ENCODE measurements at places on chromosomes 7 and 10. TPM values are rescaled to one million over a fixed set of nuclear protein-coding genes. Genes with fewer than 3 reads are reported as not detected.

GRCh38 chr10:113127261-113127900, 177.3 kb downstream of the TCF7L2 start:
- no peak for DNase-seq

NEUROD6 gene
- polyA plus RNA-seq = 0.09 TPM

TRA2A gene
- 125 TPM for polyA plus RNA-seq

DNA sequence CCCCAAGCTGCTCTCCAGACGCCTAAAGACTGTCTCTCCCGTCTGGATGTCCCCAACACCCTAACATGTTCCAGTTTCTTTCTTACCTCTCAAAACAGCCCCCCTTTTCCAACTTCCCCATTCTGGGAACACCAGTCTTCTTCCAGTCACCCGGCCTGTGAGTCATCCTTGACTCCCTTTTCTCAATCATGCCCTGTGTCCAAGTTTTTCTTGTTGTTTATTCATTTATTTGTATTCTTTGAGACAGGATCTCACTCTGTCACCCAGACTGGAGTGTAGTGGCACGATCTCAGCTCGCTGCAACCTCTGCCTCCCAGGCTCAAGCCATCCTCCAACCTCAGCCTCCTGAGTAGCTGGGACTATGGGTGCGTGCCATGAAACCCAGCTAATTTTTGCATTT, 15.6 kb downstream of the SNX10 start:
- DNase-seq = no peak

- no peak for DNase-seq
Measured at GRCh38 chr10:27503498-27504006, 552 bp upstream of the RAB18 start.

FAM25A gene
- not detected for polyA plus RNA-seq

DNA sequence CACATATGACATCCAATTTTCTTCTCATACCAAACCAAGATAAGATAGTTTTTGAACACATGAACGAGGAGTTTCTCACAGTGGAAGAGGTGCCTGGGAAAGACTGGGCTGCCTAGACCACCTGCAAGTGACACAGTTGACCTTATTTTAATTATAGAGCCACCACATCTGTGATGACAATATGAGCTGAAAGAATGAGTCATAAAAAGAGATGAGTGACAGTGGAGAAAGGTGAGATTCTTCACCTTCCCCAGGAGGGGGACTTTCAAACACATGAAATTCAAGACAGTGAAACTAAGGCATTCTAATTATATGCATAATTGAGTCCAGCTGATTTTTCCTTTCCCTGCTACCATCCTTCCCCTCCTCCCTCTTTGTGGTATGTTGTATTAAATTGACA, 475.5 kb downstream of the NXPH1 start:
- no peak for DNase-seq

GRCh38 chr7:3682028-3682710, 381.1 kb downstream of the SDK1 start:
- no peak for DNase-seq

SFMBT2 gene
- 6.3 TPM for polyA plus RNA-seq

SCIN gene
- polyA plus RNA-seq = 0.34 TPM

- no peak for DNase-seq
Measured at GRCh38 chr10:102795453-102796406, 41.5 kb downstream of the CYP17A1 start.

GRCh38 chr10:102630663-102631062, 13.6 kb upstream of the TRIM8 start:
- no peak for DNase-seq

- no peak for DNase-seq
Measured at GRCh38 chr10:74310652-74311257, 159.7 kb downstream of the ADK start.

- peak; percentile 36 for DNase-seq
Measured at GRCh38 chr10:97572214-97572989, at the start of gene ANKRD2. Gene ANKRD2, plus strand, starts transcription at chr10:97572779. Its CDS starts 10 bp downstream, at chr10:97572789.

STK31 gene
- polyA plus RNA-seq = 1.1 TPM

GRCh38 chr7:100044718-100045117, 4.9 kb upstream of the ZSCAN21 start:
- no peak for DNase-seq

- no peak for DNase-seq
Measured at GRCh38 chr7:115910541-115911164, 119.9 kb downstream of the TFEC start.

SFRP5 gene
- polyA plus RNA-seq = 1.1 TPM

RABGEF1 gene
- polyA plus RNA-seq = 18.0 TPM

NPSR1 gene
- polyA plus RNA-seq = 0.38 TPM

DNA sequence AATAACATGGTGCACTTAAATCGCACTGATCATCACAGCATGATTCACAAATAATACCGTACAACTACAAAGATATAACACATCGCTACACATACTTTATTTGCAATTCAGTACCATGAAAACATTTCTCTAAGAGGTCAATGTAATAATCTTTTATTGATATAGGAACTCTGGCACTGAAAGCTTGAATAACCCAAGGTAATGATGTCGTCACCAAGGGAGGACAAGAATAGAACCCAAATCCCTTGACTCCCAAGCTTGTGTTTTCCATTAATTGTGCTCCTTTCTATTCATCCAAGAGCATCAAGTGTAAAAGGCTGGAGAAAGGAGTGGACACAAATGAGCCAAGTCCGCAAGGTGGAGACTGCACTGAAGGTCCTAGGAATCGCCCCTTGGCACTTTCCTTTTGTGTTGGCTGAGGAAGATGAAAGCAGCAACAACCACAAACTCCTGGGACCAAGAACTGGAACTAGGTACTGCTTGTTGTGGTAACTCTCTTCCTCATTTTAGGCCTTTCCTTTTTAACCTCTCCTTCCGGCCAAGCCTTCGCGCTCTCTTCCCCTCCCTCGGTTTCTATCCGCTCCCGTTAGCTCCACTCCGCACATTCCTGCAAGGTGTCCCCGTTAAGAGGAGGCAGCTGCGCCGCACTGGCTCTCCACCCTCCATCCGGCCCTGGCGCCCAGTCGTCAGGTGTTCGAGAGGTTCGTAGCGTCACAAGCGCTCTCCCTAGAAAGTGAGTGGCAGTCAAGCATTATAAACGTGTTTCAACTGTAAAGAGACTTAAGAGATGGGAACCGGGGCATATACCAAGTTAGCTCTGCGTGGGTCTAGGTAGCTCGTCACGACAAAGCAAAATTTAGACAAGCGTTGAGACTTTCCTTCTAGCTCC, 1.0 kb upstream of the CBLL1 start:
- no peak for DNase-seq

- no peak for DNase-seq
Measured at GRCh38 chr10:92572362-92573090, 1.4 kb downstream of the IDE start.

CTAGE4 gene
- polyA plus RNA-seq = not detected

DNA sequence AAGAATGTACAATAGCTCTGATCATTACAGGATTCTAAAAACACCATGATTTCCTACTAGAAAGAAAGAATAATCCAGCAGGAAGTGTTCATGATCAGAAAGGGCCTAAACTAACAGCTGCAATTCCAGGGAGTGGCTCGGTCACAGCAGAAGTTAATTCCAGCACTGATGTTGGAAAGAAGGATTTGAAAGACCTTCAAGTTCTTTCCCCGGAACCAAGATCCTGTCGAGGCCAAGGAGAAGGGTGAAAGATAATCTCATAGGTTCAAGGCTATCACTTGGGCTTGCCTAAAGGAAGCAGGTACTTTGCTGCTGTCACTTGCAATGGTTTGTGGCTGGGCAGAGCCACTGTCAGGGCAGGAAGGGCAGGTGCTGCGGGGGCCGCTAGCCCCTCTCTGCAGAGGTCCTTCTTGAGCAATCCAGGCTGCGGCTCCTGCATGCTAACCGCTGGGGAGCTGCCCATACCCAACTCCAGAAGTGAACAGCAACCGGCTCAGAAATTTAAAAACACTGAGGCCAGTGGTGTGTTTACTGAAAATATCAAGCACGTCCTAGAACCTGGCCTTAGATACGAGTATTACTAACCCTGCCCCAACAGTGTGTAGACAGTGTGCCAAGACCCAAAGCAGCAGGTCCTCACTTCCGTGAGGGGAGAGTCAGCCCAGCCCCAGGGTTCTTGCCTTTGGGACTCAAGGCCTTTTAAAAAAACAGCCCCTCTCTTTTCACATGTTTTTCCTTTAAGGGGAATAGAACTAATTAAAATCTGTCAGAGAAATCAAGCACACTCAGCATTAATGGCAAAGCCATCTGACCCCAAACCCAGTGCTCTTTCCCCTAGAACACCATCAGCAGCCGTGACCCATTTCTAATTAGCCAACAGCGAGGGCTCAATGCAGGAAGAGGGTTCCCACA, 76.8 kb downstream of the VIPR2 start:
- no peak for DNase-seq

- peak; percentile 9 for DNase-seq
Measured at GRCh38 chr10:74794531-74794930, 31.9 kb upstream of the KAT6B start.

- DNase-seq = no peak
Measured at GRCh38 chr10:3107426-3107961, 40.1 kb downstream of the PFKP start.

DNA sequence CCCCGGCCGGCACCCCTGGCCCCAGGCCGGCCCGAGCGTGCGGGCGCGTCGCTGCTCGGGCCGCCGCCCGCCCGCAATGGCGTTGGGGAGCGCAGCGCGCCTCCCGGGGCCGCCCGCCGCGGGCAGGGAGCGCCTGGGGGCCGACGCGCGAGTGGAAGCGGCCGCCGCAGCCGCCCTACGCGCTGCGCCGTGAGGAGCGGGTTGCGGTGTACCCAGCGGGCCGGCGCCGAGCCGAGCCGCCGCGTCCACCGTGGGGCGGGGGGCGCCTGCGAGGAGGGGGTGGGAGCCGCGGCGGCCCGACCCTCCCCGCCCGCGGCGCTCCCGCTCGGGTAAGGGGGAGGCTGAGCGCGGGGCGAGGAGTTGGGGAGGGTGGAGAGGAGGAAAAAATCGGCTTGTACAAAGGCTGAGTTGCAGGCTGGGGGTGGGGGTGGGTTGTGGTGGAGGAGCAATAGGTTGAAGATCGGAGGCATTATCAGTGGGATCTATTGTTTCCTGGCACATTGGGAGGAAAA, 473 bp downstream of the PPP1R9A start:
- DNase-seq = no peak

CPA2 gene
- polyA plus RNA-seq = 0.49 TPM

DNA sequence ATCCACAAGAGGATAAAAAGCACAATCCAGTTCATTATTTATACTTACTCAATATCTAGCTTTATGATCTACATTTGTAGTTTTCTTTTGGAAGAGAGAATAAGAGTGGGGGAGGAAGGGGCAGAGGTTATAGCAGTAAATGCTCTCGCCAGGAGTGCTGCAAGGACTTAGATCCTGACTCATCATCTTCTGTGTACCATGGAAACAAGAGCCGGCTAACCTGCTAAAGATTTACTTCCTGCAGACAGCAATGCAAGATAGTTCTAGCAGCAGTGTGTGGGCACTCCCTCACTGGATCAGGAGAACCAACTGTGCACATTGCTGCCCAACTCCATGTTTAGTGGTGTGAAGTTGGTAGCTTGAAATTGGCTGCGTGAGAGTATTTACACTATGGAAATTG, 47.7 kb upstream of the TRIL start:
- no peak for DNase-seq

- DNase-seq = no peak
Measured at GRCh38 chr10:120392245-120392644, 64.8 kb upstream of the PLPP4 start.

- no peak for DNase-seq
Measured at GRCh38 chr7:101315336-101315735, 6.3 kb downstream of the IFT22 start.

DNA sequence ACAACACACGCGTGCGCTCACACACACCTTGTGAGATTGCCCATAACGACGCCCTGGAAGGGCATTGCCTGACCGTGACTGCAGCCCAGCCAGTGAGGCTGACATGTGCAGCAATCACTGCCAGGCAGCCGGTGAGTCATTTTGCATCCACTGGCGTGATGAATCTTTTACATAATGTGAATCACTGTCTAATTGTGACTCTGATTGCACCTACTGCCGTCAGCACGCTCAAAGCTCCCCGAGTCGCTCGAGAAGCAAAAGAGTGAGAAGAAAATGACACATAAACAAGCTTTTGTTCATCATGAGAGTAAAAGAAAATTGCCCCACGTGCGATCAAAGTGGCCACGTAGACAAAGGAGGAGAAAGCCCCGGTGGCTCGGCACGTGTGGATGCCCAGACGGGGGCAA, 117.4 kb upstream of the PFKP start:
- no peak for DNase-seq

CPXM2 gene
- polyA plus RNA-seq = 0.25 TPM

DNA sequence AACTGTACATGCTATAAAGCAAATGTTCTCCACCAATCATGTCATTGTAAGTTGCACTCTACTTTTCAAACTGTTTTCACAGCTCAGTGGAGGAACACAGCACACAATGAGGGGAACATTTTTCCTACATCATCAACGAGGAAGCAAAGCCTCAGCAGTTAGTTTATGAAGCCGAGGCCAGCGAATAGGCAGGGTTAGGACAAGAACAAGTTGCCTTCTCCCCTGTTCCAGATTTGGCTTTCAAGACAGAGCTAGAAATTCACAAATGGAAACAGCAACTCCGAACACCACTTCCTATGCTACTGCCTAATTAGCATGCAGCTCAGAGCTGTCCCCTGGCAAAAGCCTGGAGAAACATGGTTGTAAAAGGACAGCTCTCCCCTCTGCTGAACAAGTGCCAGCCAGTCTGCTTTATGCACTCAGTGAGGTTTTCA, 19.8 kb downstream of the ITGB8 start:
- no peak for DNase-seq

DNA sequence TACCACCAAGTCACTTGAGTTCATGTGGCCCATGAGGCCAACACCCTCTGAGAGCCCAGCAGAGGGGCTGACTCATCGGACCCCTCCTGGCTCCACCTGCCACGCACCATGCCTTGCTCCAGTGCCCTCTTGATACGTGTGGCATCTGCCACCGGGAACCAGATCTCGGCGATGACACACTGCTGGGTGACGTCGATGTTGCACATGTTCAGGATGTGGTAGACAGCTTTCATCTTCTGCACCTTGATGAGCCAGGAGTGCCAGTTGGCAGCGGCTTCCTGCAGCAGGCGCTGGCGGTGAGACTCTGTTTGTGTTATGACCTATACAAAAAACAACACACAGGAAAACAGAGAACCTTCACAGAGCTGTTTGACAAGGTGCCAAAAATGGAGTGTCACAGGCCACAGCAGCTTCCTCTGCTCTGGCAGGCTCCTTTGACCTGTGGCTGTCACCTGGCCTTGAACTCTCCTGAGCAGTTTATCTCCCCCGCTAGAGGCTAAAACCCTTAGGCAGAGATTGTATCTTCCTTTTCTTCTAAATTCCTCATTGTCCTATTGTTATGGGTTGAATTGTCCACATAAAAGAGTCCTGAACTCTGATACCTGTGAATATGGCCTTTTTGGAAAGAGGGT, 45.2 kb upstream of the TMEM213 start:
- DNase-seq = no peak

GRCh38 chr7:18762189-18762588, 266.6 kb downstream of the HDAC9 start:
- no peak for DNase-seq

GRCh38 chr10:129845111-129845753, 118.8 kb downstream of the EBF3 start:
- DNase-seq = no peak

PRSS37 gene
- polyA plus RNA-seq = not detected

DNA sequence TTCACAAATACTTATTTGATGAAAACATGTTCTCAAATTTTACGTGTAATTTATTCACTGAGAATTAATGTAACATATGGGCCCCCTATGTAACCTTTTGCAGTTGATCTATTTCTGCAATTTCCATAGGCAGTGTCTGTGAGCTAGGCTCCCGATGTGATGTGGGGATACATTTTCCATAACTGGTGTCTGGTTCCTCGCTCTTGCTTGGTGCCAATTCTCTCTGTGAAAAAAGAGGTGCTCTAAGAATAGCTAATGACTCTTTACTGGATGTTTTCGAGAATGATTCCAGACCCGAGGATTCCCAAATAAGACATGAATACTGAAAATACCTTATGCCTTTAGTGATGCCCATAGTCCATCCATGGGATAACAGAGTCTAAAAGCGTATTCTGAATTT, 286.7 kb upstream of the FZD8 start:
- DNase-seq = no peak
